Fibroblast of skin of right biceps (primary cell): ENCODE measurements at places on chromosomes 12 and 14.

- DNase-seq, result peak; percentile 61
These were observed 25.6 kb downstream of the RNASE10 start for GRCh38 chr14:20530771-20531571.

- DNase-seq, result no peak
These were observed 5.7 kb downstream of the GNG2 start for GRCh38 chr14:51865953-51866747.

DNA sequence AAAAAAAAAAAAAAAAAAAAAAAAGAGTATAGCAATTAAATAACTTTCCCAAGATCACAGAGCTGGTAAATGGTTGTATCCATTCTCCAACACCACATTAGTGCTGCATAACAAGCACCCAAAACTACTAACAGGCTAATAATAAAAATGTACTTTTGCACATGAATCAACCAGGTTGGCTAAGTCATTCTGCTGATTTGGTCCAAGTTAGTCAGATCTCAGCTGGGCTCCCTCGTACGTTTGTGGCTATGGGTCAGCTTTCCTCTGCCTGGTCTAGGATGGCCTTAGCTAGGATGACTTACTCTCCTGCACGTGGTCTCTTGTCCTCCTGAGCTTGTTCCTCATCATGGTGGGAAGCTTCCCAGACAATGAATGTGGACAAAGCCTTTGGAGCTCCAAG is 7.9 kb upstream of the PLEKHG6 start:
- DNase-seq, result no peak

DNA sequence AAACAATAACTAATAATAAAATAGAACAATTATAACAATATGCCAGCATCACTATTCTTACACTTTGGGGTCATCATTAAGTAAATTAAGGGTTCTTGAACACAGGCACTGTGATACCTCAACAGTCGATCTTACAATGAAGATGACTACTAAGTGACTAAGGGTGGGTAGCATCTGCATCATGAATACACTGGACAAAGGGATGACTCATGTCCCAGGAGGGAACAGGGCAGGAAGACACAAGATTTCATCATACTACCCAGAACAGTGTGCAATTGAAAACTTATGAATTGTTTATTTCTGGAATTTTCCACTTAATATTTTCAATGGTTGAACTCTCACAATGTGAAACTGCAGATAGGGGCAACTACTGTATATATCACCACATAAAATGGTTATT is 19.7 kb downstream of the TSPAN19 start:
- peak; percentile 94 for DNase-seq

- DNase-seq, result peak; percentile 5
These were observed 722 bp downstream of the TMED8 start for GRCh38 chr14:77375973-77376770.

- no peak for DNase-seq
These were observed 55.2 kb downstream of the SIX1 start for GRCh38 chr14:60594062-60594461.

GRCh38 chr12:118136559-118137003 is 657 bp downstream of the PEBP1 start:
- DNase-seq, result peak; percentile 46

GRCh38 chr12:1728824-1729223 is 38.0 kb downstream of the ADIPOR2 start:
- no peak for DNase-seq

- DNase-seq, result no peak
These were observed 127.7 kb downstream of the KIF26A start for GRCh38 chr14:104265918-104266630.

GRCh38 chr12:107319533-107320032 is 226.2 kb upstream of the CRY1 start:
- DNase-seq, result no peak

GRCh38 chr14:76917745-76918255 is 91.6 kb downstream of the LRRC74A start:
- no peak for DNase-seq

GRCh38 chr12:103964805-103965204 is 867 bp upstream of the TDG start:
- no peak for DNase-seq

- no peak for DNase-seq
These were observed 2.5 kb downstream of the PLEK2 start for GRCh38 chr14:67409461-67409860.

- DNase-seq, result no peak
These were observed 112.1 kb upstream of the OVCH1 start for GRCh38 chr12:29609431-29610215.

DNA sequence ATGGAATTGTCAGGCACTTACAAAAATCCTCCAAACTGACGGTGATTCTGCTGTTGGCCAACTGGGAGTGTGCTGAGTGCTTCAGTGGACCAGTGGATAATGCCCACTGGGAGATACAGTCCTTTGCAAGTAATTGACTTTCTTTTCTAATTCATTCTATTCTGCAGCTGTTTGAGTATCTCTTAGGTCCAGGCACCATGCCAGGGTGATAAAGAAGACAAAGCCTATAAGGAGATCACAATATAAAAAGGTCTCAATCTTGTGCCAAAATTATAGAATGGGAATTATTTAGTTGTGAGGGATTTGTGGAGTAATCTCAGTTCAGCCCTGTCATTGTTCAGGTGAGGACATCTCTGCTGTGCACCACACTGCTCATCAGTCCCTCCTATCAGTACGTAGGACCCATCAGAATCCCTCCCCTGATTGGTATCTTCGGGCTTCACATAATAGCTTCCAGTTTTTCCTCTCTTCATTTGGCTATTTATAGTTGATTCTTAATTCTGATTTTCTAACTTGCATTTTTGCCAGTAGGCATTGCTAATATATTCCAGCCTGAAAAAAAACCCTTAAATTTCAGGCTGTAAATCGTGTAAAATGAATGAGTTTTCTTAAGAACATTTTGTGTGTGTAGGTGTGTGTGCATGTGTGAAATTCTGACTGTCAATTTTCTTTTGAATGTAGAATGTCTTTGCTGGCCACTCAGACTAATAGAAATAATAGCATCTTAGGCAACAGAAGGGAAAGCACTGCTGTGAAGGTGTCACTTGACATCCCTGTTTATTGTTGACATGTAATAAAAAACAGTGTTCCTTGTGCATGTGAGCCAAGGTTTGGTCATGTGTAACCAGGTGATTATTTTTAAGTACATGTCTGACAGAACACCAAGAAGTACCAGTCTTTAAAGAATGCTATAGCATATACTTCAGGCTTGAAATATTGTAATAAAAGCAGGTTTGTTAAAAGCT is 457.6 kb upstream of the RGS6 start:
- DNase-seq, result no peak

DNA sequence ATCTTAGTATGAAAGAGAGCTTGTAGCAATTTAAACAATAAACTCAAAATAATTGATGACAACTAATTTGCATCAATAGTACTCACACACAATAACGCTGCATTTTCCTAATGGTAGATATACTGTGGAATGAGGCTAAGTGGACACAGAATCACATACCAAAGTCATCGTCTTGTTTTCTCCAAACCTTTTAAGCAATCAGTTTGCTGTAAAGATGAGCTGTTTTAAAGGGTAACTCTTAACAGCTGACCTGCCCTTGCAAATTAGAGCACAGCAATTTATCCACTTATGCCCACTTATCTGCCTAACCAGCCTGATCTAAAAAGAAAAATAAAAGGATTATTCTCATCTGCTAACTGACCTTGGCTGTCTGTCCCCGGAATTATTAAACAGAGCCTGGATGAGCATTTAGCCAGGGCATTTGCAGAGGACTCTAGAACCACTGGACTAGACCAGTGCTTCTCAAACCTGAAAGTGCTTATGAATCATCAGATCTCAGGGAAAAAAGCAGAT is 174.3 kb upstream of the BCL2L14 start:
- no peak for DNase-seq

GRCh38 chr14:55803873-55804553 is 224.0 kb downstream of the KTN1 start:
- DNase-seq, result no peak

- no peak for DNase-seq
These were observed 266.1 kb upstream of the LRIG3 start for GRCh38 chr12:59186451-59186850.

- DNase-seq, result no peak
These were observed 782 bp upstream of the PIWIL1 start for GRCh38 chr12:130336723-130337487.

DNA sequence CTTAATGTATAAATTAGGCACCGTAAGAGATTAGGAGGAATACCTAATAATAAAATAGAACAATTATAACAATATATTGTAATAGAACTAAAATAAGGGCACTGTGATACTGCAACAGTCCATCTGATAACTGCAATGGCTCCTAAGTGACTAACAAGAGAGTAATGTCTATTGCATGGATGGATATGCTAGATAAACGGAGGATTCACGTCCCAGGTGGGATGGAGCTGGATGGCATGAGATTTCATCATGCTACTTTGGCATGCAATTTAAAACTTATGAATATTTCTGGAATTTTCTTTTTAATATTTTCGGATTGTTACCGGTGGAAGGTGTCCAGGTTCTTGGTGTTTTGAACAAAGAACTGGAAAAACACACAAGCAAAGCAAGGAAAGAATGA is 2.2 kb upstream of the TMEM19 start:
- peak; percentile 30 for DNase-seq

- no peak for DNase-seq
These were observed 87.7 kb downstream of the SSPN start for GRCh38 chr12:26283046-26283445.

GRCh38 chr14:37870170-37870569 is 274.7 kb downstream of the TTC6 start:
- DNase-seq, result no peak

GRCh38 chr14:78005325-78005724 is 164.8 kb upstream of the NRXN3 start:
- DNase-seq, result no peak

GRCh38 chr12:90393089-90393488 is 561.9 kb downstream of the CCER1 start:
- no peak for DNase-seq

GRCh38 chr14:75504411-75504810 is 17.9 kb upstream of the BATF start:
- no peak for DNase-seq

DNA sequence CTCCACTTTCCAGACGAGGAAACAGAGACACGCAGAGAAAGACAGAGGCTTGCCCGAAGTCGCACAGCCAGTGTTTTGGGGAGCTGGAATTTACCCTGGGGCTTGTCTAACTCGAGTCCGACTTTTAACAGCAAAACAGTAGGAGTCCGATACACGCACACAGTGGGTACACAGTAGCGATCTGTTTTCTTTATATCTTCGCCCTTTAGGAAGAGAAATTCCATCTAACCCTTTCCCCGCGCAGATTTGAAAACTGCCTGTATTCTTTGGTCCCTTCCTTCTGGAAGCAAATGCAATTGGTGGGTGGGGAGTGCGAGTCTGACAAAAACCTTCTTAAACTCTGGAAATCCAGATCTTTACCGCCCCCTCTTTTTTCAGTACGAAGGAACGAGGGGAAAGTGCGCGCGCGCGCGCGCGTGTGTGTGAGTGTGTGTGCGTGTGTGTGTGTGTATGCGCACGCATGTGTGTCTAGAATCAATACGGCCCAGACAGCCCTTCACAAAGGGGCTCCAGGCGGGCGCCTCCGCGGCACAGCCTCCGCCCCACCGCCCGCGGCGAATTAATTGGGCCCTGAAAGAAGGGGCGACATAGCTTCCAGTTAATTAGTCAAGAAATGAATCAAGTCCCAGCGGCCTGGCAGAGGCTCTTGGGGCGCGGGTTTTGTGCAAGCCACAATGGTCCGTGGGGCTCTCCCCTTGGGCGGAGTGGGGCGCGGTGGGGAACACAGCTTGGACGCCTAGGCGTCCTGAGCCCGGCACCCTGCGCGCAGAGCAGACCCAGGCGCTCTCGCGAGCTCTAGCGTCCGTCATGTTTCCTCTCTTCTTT is 14.0 kb upstream of the TBX3 start:
- no peak for DNase-seq

GRCh38 chr14:74141703-74142102 is 56.9 kb downstream of the LIN52 start:
- no peak for DNase-seq

- no peak for DNase-seq
These were observed 156.5 kb upstream of the C14orf180 start for GRCh38 chr14:104422837-104423681.

- DNase-seq, result peak; percentile 95
These were observed 112.3 kb upstream of the BCL2L14 start for GRCh38 chr12:11958221-11959091.

- DNase-seq, result no peak
These were observed 49.5 kb downstream of the KLHL28 start for GRCh38 chr14:44912041-44912869.

DNA sequence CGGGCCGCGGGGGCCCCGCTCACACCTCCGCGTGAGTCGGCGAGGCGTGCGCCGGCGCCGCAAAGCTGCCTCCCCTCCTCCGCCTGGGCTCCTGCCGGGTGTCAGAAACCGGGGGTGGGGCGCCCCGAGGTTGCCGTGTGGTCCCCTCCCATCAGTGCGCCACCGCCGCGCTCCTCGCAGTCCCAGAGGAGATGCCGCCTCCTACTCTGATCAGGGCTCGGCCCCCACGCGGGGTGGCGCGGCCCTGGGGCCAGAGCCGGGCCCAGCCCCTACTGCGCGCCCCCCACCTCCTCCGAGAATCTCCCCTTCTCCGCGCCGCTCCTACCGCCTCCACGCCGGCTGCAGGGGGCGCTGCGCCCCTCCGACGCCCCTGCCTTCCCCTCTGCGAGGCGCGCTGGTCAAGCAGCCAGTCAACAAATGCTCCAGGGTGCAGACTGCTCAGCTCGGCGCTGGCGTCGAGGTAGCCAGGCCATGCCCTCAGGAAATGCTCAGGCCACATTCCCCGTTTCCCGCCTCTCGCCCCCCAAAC is 467 bp upstream of the JAG2 start:
- DNase-seq, result no peak

- DNase-seq, result no peak
These were observed 9.4 kb downstream of the DUSP16 start for GRCh38 chr12:12553208-12553785.

GRCh38 chr12:58314610-58315009 is 373.2 kb downstream of the ATP23 start:
- peak; percentile 83 for DNase-seq

- no peak for DNase-seq
These were observed 325.0 kb upstream of the TBX3 start for GRCh38 chr12:115008929-115009328.

DNA sequence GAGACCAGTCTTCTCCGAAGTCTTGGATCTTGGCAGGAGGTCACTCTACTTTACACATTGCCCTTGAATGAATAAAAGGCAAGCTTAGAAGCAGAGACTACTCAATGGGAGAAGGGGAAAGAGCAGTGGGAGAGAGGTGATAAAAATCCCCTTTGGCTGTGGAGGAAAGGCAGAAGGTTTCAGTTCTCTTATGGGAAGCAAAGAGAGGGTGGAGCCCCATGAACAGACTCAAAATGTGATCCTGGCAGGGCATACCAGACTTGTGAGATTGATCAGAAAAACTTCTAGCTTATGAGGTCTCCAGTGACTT is 49.6 kb upstream of the HECTD1 start:
- DNase-seq, result no peak

DNA sequence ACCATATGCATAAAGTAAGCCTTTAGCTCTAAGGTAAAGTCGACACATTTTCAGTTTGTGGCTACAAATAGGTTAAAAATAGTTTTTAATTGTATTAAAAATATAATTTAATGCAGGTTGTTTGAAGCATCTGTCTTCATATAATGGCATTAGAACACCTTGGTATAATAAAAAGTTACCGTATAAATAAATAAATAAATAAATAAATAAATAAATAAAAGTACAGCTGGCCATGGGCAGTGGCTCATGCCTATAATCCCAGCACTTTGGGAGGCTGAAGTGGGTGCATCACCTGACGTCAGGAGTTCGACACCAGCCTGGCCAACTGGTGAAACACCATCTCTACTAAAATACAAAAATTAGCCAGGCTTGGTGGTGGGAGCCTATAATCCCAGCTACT is 15.6 kb downstream of the ZFYVE26 start:
- no peak for DNase-seq

GRCh38 chr14:31480156-31480555 is 7.7 kb downstream of the GPR33 start:
- peak; percentile 39 for DNase-seq
